ENCODE measurements at places on chromosomes 5 and 9.
A peak's percentile ranks its signal among the peaks of the same experiment; 100 is the strongest.

- DNase-seq = no peak
Observed at GRCh38 chr5:65191554-65192135, 290.1 kb downstream of the ADAMTS6 start.

DNA sequence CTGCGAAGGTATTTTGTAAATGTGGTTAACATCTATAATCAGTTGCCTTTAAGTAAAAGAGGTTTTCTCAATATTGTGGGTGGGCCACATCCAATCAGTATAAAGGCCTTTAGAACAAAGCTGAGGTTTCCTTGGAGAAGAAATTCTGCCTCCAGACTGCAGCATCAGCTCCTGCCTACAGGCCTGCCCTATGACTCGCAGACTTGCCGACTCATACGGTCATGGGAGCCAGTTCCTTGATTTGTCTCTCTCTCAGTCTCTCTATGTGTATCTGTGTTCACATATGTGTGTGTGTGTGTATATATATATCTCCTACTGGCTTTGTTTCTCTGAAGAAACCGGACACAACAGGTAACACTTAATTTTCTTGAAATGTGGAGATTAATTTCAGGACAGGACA, 45.3 kb downstream of the SLC36A1 start:
- DNase-seq = no peak

GRCh38 chr9:90860826-90861225, 59.2 kb downstream of the SYK start:
- no peak for DNase-seq

DNA sequence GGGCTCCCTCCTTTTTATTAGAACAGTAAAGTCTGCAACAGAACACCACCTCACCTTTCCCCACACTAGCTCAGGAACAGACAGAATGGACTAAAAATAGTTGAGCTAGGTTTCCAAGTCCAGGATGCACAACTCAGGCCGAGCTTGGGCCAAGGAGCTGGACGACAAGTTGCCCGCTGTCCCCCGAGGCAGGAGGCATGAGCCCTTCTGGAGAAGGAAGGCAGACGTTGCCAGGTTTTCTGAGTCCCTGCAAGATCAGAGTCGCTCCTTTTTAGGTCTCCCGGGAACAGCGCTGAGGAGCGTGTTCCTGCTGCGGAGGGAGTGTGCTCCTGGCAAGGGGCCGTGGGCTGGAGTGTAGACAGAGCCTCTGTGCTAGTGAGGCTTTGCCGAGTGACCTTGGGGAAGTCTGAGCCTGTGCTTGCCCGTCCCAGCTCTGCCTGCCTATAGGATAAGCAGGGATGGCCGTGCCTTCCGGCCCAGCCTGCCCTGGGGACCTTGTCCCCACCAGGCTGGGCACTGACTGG, 121.6 kb downstream of the WNK2 start:
- no peak for DNase-seq

GRCh38 chr5:151025250-151025606, 4.8 kb downstream of the GPX3 start:
- DNase-seq = no peak

DNA sequence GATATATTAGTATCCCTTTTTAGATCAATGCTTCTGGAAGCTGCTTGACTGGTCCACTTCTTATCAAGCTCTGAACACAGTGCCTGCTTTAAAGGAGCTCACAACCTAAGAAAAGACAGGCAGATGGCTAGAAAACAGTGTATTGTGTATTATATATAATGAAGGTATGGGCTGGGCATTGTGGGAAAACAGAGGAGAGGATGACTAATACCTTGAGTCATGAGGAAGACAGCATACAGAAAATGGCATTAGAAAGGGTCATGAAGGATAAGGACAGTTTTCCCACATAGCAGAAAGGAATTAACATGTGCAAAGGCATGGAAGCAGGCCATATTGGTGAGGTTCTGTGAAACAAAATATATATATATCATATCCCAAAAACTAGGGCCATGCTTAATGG, 309.6 kb downstream of the MLLT3 start:
- no peak for DNase-seq

DNA sequence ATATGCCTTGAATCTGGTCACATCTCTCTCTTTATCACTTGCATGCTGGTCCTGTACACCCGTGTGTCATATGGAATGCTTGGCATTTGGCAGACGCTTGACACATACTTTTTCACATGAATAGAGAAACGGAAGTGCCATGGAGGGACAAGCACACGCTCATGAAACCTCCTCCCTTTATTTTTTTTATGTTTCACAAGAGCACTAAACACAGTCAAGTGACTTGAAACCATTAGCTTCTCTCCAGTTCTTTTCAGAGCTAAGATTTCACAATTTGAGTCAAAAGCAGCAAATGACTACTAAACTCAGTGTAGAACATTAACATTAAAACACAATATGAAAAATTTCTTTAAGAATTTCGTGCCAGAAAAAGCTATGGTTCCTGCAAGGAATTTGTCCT, 151.1 kb downstream of the DOCK2 start:
- DNase-seq = no peak

GRCh38 chr9:119907056-119907455, 537.8 kb upstream of the BRINP1 start:
- no peak for DNase-seq

DNA sequence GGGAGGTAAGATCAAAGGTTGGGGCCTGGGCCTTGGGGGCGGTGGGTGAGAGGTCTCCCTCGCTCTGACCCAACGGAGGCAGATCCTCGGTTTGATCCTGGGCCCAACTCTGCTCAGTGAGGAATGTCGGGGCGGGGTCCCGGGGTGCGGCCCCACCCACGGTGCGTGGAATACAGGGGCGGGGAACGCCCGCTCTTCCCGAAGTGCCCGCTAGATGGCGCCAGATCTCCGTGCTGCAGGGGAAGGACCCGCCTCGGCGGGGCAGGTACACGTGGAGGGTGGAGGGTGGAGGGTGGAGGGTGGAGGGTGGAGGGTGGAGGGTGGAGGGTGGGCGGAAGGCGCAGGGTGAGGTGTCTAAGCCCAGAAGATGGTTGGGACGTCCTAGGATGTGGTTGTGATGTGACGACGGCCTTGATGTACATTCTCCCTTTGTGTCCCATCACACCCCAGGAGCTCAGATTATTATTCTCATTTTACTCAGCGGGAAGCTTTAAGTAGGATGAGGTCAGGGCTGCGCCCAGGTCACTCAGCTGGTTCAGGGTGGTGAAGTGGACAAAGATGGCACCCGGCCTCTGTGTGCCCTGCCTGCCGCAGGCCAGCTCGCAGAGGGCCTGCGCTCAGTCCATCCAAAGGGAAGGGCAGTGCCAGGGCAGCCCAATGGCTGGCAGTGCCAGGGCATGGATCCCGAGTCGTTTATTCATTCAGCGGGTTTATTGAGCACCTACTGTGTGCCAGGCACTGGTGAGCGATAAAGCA, 9.4 kb upstream of the RPS14 start:
- peak; percentile 80 for DNase-seq

GRCh38 chr9:124858330-124859046, 3.3 kb downstream of the RPL35 start:
- no peak for DNase-seq

All from endothelial cell (in vitro differentiated cells).